ENCODE measurements at places on chromosomes 2 and 18.

- no peak for DNase-seq
Observed at GRCh38 chr2:183948861-183949260, 649.5 kb upstream of the ZNF804A start.

DNA sequence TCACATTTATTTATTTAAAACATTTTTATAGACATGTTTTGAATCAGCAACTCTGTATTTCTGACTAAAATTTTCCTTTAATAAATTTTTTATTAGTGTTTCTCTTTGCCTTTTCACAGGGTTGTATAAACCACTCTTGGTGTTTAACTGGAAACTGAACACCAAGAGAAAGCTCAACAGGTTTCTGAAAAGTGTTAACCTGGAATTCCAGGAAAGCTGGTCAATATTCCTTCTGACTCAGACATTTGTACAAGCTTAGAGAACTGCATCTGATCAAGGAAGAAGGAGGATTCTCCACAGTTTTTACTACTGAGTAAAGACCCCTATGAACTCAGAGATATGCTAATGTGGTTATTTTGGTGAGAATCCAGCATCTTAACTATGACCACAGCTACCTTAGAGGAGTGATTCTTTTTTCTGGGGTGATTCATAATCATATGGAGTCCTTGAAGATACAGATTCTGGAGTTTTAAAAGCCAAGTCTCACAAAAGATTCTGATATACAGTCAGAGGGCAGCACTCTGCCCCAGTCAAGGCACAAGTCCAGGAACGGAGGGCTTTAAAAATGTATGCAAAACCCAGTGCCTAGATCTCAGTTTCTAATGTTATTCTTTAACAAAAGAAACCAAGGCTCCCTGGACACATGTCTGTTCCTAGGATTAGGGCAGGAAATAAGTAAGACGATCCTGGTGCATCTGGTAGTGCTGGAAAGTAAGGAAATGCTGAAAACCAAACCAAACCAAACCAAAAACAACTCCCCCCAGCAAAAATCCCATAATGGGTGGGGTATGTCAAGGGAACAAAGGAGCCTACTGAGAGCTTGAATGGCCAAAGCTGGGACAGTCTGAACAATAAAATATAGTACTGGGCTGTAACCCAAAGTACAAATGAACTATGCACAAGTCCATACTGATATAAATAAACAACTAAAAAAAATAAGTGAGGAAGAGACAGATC is 85.1 kb upstream of the FZD5 start:
- no peak for DNase-seq

DNA sequence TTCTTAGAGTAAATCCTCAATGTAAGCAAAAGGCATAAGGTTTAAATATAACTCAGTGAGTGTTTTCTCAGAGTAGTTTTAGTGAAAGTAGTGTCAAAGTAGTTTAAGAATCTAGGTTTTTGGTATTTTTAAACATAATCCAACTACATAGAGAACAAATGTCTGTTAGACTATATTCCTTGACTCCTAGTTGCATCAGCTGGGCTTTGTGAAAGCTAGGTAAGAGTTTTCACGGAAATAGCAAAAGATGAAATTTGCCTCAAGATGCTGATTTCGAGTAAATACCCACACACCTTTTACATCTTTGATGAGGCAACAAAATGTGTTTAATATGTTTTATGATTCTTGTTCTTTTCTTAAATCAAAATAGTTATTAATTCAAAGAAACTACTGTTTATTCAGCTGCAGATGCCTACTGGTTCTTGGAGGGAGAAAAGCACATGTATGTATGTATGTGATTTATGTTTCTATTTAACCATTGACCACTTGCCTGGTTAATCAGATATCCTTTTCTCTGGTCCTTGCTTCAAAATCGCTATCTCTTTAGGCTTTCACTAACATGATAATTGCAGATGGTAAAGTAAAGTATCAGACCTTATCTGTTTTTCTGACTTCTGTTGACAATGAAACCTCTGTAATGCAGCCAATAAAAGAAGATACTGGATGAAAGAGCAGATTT is 117.4 kb upstream of the NOSTRIN start:
- DNase-seq = no peak

- DNase-seq = no peak
Observed at GRCh38 chr2:241325257-241325656, 9.5 kb downstream of the SEPTIN2 start.

DNA sequence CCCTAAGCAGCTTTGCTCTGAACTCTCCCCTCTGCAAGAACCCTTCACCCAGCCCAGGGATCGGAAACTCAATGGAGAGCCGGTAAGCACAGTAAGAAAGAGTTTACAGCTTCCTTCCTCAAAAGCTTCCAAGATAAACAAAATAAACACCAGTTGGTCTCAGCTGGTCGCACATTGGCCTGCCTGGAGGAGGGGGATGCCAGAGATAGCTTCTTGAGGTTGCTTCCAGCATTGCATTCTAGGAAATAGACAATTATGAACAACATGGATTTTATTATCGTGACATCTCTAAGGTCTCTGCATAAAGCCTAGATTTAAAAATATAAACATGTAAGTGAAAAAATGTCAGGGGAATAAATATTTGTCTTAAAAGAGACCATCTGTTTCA is 141.5 kb upstream of the PKDCC start:
- DNase-seq = no peak

- no peak for DNase-seq
Observed at GRCh38 chr2:173043476-173043875, 32.2 kb upstream of the MAP3K20 start.

GRCh38 chr2:96154506-96155380 is 9.5 kb upstream of the DUSP2 start:
- DNase-seq = no peak

GRCh38 chr2:164913011-164913410 is 42.3 kb downstream of the SLC38A11 start:
- no peak for DNase-seq

GRCh38 chr2:118430510-118431164 is 342.4 kb downstream of the INSIG2 start:
- DNase-seq = no peak

DNA sequence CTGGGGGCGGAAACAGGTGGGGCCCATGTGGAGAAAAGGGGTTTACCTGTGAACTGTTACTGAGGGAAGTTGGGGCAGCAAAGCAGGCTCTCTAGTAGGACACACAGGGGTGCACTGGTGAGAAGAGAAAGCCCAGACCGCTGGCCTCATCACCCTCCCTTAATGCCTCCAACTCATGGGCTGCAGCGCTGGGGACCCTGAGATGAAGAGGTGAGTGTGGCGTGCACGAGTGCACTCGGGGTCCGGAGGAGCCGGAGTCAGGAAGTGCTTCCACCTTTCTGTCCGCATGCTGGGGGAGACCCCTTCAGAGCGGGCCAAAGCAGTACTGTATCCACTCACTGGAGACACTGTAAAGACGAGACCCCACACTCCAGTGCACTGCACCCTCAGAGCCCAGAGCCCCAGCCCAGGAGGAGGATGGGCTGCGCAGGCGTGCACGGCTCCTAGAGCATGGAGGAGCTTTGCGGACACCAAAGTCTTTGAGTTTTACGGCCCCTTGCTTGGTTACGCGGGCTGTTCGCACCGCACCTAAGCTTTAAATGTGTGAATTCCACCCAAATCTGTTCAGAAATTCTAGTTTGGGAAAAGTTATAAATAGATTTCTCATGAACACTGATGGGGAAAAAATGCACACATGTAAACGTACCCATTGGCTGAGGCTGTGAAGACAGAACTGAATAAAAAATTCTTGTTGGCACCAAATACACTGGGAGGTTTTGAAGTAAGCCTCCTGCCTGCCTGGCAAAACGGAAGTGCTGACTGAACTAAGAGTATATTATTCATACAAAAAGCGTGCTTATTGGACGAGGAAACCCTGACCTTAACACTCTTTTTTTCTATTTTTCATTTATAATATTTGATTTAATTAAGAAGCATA is 45.4 kb upstream of the PPP4R1 start:
- DNase-seq = no peak

DNA sequence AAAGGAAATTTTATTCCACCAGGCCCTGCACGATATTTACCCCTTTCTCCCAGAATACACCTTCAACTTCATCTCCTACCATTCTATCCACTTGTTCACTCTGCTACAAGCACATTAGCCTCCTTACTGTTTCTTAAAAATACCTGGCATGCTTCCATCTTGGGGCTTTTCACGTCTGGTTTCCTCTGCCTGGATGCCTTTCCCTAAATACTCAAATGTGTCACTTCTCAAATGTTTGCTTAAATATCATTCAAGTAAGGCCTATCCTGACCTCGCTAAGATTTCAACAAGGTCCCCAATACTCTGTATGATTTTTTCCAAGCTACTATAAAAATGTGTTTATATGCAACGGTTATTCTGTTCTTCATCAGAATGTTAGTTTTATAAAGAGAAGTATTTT is 433.0 kb upstream of the CHAC2 start:
- no peak for DNase-seq

DNA sequence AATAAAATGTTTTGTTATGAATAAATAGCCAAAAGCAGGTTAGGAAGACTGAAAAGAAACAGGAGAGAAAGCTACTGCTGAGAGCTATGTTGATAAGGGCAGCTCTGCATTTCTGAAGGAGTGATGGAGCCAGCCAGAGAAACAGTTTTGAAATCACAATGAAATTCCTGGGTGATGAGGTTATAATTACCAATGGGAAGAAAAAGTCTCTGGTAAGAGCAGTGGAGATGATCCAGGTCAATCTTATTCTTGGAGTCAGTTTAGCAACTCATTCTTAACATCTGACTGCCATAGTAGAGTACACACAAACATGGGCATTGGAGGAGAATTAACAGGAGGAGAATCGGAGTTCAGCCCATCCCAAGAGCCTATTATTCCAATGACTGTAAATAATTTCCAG is 2.4 kb downstream of the ALKAL2 start:
- no peak for DNase-seq

DNA sequence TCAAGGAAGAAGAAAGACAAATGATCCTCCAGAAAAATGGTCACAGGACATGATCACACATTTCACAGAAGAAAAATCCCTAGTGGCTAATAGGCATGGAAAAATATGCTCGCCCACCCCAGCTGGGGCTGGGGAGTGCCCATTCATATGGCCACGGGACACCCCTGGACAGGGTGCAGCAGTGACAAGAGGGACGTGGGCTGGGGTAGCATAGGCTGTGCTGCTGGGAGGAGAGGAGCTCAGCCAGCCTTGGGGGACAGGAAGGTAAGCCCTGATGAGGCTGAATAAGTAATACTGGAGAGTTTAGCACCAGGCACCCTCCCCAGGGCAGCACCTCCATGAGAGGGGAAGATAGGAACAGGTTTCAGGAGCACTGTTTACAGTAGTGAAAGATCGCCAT is 254.9 kb upstream of the HS6ST1 start:
- no peak for DNase-seq

- DNase-seq = no peak
Observed at GRCh38 chr18:62877411-62878221, 162.3 kb downstream of the PHLPP1 start.
